Keratinocyte (primary cell): ENCODE measurements at places on chromosomes 2 and 18. TPM values are rescaled to one million over a fixed set of nuclear protein-coding genes. Genes with fewer than 3 reads are reported as not detected.
A peak's percentile ranks its signal among the peaks of the same experiment; 100 is the strongest.

LIMS4 gene
- 0.24 to 0.58 TPM (median 0.25 TPM) in 3 replicates for polyA plus RNA-seq

B3GNT7 gene
- 0.08 TPM in 1 of 3 replicates, not detected in the others for polyA plus RNA-seq

CTAGE1 gene
- polyA plus RNA-seq = not detected in 3 replicates

GRCh38 chr2:62344472-62344871 is 148.6 kb downstream of the B3GNT2 start:
- H3K27me3 ChIP-seq = no peaks in the 10 kb centered on the region
- peak; percentile 9 for DNase-seq
- H3K36me3 ChIP-seq = no peaks in the 10 kb centered on the region
- H3K4me3 ChIP-seq = no peak overlapping the region
- H3K4me1 ChIP-seq = peaks cover 3% of the 10 kb centered on the region

GRCh38 chr2:54520687-54521086 is 64.6 kb downstream of the SPTBN1 start:
- peaks cover 16% of the 10 kb centered on the region for H3K4me1 ChIP-seq
- DNase-seq = peak; percentile 41
- no peaks in the 10 kb centered on the region for H3K27me3 ChIP-seq
- H3K4me3 ChIP-seq = no peak overlapping the region
- no peak overlapping the region for H3K27ac ChIP-seq

GRCh38 chr2:80028584-80028983 is 276.0 kb downstream of the LRRTM1 start:
- H3K36me3 ChIP-seq = no peaks in the 10 kb centered on the region
- no peak overlapping the region for H3K4me3 ChIP-seq
- no peak for DNase-seq

DNA sequence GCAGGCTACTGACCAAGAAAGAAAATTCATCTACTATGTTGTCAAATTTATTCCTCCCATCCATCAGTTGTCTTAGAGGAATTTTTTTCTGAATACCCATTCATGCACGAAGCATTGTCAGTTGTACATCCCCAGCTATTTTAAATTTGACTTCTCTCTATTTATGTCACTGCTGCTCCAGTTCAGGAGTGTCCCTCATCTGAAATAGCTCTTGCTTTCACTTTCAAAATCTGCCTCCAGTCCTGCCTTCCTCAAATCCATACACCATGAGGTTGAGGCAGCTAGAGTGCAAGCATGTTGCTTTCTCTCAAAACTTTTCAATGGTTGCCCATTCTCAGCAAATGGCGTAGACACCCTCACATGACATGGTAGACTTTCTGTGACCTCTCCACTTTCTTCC is 335.4 kb upstream of the CDH2 start:
- no peak for DNase-seq
- H3K4me1 ChIP-seq = peaks cover 3% of the 10 kb centered on the region
- no peaks in the 10 kb centered on the region for H3K36me3 ChIP-seq
- H3K27ac ChIP-seq = no peak overlapping the region
- no peaks in the 10 kb centered on the region for H3K27me3 ChIP-seq

DNA sequence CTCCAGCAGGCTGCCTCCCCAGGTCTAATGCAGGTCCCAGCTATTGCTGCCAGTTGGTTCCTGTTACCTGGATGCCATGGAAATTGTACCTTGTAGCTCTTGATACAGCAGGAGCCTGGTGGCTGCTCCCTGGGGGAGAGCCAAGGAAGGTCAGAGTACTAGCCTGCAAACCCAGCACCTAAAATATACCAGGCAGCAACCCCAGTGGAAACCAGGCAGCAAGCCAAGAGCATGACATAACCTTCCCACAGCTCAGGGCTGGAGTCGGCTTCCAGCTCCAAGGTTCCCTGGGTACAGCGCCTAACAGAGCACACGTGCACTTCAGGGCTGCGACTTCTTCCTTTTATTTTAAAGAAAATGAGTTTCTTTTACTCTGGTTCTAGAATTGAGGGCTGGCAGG is 30.3 kb downstream of the TNP1 start:
- H3K27ac ChIP-seq = no peak overlapping the region

DNA sequence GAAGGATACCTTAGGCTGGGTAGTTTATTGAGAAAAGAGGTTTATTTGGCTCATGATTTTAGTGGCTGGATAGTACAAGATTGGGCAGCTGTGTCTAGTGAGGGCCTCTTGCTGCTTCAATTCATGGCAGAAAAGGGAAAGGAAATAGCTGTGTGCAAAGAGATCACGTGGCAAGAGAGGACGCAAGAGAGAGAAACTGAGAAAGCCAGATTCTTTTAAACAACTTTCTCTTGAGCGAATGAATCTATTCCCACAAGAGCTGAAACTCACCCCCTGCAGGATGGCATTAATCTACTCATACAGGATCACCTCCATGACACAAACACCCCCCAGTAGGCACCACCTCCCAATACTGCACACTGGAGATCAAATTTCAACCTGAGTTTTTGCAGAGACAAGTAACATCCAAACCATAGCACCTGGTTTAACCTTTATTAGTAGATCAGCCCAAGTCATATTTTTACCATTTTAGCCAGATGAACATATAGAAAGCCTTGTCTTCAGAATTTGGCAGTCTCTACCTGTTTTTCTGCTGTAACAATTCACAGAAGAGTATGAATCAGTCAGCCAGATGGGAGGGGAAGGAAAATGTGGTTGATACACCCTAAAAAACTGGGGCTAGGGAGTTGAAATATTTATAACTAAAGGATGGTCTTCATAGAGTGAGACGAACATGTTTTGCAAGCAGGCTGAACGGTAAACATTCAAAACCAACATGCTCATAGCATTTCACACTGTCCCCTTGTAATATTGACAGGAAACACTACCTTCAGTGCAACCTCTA is 73.9 kb upstream of the NCKAP5 start:
- H3K36me3 ChIP-seq = no peaks in the 10 kb centered on the region
- DNase-seq = no peak
- H3K4me3 ChIP-seq = no peak overlapping the region
- no peaks in the 10 kb centered on the region for H3K27me3 ChIP-seq
- peaks cover 28% of the 10 kb centered on the region for H3K4me1 ChIP-seq

DNA sequence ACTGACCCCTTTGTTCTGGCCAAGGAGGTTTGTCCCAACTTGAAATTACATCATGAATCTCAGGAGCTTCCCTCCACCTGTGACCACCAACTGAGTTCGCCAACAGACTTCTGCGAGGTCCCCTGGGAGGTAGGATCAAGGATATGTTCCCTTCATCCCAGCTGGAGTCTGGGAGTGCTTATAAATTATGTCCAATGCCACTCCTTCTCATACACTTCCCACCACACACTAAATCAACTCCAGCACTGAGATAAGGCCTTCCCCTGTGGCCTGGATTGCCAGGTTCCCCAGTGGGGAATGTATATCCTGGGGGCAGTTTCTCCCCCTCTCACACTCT is 99.2 kb downstream of the RND3 start:
- no peak overlapping the region for H3K27ac ChIP-seq
- no peaks in the 10 kb centered on the region for H3K4me1 ChIP-seq
- DNase-seq = no peak
- no peaks in the 10 kb centered on the region for H3K27me3 ChIP-seq

GRCh38 chr2:236168110-236169080 is at the start of gene GBX2:
TSS of gene GBX2 (minus strand) at chr2:236168386. CDS start at chr2:236167971, 415 bp downstream.
- no peak for DNase-seq
- peaks cover 89% of the 10 kb centered on the region for H3K27me3 ChIP-seq
- H3K36me3 ChIP-seq = no peaks in the 10 kb centered on the region
